A549 (cell line): ENCODE measurements at places on chromosomes 3 and 15.

DNA sequence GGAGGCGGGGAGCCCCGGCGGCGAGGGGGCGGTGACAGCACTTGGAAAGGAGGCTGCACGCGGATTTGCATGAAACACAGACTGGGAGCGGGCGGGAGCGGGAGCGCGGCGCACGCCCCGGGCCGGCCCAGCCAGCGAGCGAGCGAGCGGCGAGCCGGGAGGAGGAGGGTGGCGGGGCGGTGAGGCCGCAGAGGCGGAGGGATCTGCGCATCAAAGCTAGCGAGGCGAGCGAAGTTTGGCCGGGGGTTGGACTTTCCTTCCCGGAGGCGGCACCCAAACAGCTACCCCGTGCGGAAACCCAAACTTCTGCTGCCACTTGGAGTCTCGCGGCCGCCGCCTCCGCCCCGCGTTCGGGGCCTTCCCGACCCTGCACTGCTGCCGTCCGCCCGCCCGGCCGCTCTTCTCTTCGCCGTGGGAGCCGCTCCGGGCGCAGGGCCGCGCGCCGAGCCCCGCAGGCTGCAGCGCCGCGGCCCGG, at the start of gene SMAD3:
Gene SMAD3 (plus strand): TSS at position 72 of the 475 bp plus-strand sequence. CDS start 553 bp downstream, outside the sequence.
- DNase-seq: peak; percentile 98

- DNase-seq: no peak
Observed at GRCh38 chr15:35514759-35515158, 31.2 kb downstream of the DPH6 start.

DNA sequence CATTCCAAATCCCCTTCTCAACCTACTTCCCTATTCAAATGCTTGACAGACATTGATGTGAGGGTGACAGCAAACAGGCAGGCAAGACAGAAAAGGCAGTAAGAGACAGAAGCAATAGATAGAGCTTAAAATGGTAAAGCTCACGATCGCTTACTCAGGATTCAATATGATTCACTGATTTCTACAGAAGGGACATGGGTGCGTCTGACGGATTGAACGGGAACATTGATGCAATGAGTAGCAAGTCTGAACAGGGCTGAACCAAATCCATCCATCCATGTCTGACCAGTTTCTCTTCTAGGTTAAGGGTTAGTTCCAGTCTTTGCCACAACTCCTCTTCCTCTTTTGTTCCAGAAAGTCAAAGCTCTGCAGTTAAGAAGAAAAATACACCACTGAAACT, 35.1 kb downstream of the P2RY1 start:
- DNase-seq: no peak

DNA sequence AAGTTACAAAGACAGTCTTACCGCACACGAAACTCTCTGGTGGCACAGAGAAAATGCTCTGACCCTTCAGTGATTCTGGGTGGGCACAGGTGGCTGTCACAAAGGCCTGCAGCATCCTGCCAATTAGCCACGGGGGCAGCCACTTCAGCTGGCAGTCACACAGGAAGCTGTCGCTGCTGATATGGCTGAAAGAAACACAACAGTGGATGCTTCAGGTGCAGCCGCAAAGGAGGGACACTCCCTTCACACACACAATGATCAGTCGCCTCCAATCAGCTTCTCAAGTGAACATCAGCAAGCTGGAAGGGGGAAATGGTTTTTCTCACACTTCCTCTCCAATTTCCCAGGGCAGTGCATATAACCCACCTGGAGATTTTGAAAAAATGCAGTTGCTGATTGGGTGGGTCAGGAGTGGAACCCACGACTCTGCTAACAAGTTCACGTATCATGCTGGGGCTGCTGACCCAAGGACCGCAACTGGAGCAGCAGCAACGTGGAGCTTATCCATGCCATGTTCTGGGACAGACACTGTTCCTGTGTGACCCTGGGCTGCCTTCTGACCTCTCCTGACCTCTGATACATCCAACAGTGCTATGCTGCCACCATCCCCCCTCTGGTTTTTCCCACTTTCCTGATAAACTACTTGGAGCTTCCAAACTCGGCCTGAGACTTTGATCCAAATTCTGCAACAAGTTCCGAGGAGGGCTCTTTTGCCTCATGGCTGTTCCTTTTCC, 106.6 kb downstream of the LRIG1 start:
- DNase-seq: no peak

- DNase-seq: no peak
Observed at GRCh38 chr3:45021524-45022297, 4.4 kb upstream of the CLEC3B start.

- peak; percentile 47 for DNase-seq
Observed at GRCh38 chr15:26773067-26773877, 406 bp upstream of the GABRB3 start.

- DNase-seq: no peak
Observed at GRCh38 chr15:42604894-42605744, 29.7 kb downstream of the STARD9 start.

- no peak for DNase-seq
Observed at GRCh38 chr3:11554666-11555065, 89.0 kb downstream of the VGLL4 start.

- DNase-seq: no peak
Observed at GRCh38 chr3:64861684-64862083, 173.9 kb upstream of the ADAMTS9 start.

DNA sequence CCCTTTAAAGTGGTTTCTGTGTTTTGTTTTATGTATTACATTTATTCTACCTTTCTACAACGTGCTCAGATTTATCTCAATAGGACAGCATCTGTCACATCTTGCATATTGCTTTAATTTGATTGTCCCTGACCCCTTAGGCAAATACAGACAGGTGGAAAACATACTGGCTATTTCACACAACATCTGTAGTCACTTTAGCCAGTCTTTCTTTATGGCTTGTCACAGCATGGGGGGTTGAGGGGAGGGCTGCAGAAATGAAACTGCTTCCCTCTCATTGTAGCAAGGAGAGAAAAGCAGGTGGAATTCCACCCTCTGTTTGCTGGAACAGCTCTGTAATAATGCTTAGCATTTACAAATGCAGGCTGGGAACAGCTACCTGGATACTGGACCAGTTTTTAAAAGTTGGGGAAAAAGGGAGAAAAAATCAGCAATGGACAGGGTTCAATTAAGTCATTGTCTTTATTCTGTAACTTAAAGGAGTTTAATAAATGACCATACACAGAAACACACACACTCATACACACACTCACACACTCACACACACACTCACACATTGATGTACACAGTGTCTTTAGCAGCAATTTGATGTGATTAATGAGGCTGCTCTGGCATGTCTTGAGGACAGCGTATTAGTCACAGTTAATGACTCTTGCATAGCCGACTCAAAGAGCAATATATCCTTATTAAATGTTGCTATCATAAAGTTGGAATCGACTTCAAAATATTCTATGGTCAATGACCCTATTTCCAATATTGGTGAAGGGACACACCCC, 283.7 kb upstream of the GBE1 start:
- no peak for DNase-seq

- DNase-seq: no peak
Observed at GRCh38 chr15:78140292-78140691, 8.9 kb upstream of the IDH3A start.

DNA sequence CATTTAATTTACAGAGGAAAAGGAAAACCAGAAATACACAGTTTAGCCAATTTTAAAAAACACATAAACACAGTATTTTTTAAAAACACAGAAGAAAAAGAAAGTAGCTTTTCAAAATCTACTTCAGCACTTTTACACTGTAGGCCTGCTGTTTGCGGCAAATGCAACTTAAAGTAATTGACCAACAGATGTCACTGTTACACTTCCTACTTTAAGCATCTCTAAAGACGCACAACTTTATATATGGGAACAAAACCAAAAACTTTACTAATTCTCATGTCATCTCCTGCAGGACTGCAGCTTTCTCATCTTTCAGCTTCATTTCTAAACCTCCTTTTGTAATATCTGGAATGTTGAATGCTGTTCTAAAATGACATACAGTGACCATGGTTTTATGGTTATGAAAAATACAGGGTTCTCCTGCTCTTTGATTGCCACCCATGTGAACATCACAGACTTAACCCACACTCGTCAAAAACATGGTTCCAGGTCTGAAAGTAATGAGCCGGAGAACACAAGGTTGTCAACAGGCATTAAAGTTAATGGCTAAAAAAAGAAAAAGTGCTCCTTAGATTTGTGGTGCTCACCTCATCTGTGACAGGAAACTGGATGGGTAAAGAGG, 107.9 kb downstream of the FMN1 start:
- peak; percentile 40 for DNase-seq

- no peak for DNase-seq
Observed at GRCh38 chr3:52004163-52004787, 8.6 kb upstream of the RPL29 start.

- no peak for DNase-seq
Observed at GRCh38 chr3:40325465-40325864, 16.0 kb downstream of the EIF1B start.

GRCh38 chr3:57985176-57985983, 22.8 kb upstream of the FLNB start:
- DNase-seq: no peak

- no peak for DNase-seq
Observed at GRCh38 chr15:78977091-78977571, 32.3 kb upstream of the CTSH start.

DNA sequence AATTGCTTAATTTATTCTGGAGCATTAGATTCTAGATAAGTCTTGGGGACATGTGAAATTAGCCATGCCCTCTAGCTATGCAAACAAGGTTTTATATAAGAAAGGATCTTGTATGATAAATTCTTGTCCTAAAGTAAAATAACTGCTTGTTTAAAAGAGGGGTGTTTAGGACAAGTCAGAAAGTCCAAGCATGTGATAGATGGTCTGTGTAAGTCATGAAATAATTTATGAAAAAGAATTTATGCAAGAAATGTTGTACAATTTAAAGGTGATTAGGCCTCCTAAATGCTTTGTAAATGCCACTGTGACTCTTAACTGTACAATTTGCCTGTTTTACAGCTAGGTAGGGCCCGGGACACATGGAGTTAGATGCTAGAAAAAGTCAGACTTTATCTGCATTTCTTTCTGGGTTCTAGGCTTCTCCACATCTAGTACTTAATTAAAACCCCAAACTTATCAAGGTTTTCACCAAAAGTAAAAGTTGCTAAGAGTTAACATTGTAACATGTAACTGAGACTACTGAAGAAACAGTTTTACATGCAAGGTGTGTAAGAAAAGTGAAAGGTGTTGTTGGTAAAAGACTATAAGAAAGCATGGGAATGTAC, 13.2 kb downstream of the LINS1 start:
- DNase-seq: no peak

GRCh38 chr3:161142486-161142885, 37.3 kb upstream of the B3GALNT1 start:
- no peak for DNase-seq

DNA sequence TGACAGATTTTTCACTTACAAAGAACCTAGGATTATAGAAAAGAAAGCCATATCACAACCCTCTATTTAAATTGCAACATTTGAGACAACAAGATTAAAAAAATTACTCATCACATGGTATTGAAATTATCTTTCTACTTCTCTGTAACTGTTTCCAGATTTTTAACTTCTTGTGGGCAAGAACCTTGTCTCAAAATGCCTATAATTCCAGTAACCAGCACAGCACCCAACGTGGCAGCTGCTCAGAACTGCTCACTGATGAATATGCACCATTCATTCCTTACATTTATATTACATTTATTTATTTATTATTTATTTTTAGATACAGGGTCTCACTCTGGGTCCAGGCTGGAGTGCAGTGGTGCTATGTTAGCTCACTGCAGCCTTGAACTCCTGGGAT, 216.1 kb downstream of the THRB start:
- DNase-seq: no peak

GRCh38 chr3:136995652-136996051, 37.9 kb downstream of the IL20RB start:
- DNase-seq: no peak

DNA sequence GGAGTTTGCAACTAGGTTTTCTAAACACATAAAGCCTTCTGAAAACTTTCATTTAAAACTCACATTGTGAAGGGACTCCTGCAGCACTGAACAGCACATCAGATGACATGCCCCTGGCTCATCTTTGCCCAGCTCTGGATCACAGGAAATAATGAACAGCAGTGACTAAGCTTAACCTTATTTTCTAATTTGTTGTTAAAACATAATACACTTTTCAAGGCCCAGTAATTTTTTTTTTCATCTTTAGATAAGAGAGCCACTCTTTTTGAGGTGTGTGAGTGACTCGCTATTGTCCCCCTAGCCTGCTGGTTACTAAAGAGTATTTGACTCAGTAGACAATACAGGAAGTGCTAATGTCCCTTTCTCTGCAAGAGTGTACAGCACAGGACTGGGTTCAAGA, 204.0 kb downstream of the OSBPL10 start:
- DNase-seq: no peak

DNA sequence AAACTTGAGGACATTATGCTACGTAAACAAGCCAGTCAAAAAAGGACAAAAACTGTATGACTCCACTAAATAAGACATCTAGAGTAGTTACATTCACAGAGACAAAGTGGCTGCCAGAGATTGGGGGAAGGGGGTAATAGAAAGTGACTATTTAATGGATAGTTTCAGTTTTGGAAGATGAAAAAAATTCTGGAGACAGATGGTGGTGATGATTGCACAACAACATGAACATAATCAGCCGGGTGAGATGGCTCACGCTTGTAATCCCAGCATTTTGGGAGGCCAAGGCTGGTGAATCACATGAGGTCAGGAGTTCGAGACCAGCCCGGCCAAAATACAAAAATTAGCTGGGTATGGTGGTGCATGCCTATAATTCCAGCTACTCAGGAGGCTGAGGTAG, 40.6 kb downstream of the DPP8 start:
- no peak for DNase-seq

GRCh38 chr3:52532838-52533622, 627 bp downstream of the NT5DC2 start:
- peak; percentile 33 for DNase-seq

DNA sequence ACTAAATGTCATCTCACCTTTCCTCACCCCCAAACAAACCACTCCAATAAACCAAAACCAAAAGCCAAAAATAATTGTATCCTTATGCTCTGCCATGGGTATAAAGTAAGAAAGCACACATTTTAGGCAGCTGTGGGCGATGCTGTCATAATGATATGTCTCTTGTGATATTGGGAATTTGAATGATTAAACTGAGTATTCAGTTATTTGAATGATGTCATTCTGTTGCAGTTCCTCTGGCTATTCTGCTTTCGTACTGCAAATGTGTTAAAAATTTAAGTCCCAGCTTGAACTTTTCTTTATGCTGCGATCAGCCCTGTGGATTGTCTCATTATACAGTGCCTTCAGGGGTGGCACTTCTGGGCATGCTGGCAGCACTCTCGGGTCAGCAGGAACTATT, 10.8 kb upstream of the NR1D2 start:
- DNase-seq: no peak

DNA sequence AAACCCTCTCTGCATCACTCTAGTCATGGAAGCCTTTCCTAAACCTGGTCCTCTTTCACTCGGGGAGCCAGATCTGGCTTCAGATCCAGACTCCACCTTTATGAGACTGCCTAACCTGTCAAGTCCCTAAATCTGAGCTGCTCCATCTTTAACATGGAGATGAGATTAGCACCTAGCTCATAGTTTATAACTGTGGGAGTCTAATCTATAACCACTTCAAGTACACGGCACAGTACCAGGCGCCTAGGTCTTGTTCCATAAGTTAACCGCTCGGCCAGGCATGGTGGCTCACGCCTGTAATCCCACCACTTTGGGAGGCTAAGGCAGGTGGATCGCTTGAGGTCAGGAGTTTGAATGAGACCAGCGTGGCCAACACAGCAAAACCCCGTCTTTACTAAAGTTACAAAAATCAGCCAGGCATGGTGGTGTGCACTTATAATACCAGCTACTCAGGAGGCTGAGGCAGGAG, 30.3 kb downstream of the TPM1 start:
- DNase-seq: peak; percentile 48

- no peak for DNase-seq
Observed at GRCh38 chr3:54069961-54070360, 52.4 kb upstream of the CACNA2D3 start.

GRCh38 chr3:50604628-50605588, 6.7 kb downstream of the CISH start:
- no peak for DNase-seq
